Urinary bladder (tissue), 4 donors: ENCODE measurements at places on chromosomes 3 and 15.

DNA sequence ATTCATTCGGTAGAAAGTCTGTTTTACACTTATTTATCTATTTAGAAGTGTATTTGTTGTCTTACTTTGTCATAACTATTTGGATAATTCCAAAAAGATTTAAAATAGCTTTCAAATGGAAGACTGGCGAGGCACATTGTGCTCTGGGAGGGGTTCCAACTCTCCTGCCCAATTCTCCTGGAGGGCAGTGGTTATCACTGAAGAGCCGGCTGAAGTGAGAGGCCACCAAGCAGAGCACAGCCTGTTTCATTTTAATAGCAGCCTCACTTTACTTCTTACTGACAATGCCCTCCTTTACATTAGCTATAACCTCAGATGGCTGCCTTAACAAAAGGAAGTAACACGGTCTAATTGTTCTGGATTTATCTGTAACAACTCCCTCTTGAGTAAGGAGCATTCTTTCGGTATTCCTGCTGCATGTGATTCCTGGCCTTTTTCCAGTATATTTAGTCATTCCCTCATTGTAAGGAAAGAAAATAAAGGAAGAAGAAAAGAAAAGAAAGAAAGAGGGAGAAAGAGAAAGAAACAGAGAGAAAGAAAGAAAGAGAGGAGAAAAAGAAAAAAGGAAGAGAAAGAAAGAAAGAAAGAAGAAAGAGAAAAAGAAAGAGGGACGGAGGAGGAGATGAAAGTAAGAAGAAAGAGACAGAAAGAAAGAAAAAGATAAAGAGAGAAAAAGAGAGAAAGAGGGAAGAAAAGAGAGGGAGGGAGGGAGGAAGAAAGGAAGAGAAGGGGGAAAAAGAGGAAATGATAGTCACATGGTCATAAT, 339.8 kb upstream of the WNT5A start:
- no peak for DNase-seq

- no peak for DNase-seq
Observed at GRCh38 chr15:56534728-56535127, 69.8 kb upstream of the MNS1 start.

DNA sequence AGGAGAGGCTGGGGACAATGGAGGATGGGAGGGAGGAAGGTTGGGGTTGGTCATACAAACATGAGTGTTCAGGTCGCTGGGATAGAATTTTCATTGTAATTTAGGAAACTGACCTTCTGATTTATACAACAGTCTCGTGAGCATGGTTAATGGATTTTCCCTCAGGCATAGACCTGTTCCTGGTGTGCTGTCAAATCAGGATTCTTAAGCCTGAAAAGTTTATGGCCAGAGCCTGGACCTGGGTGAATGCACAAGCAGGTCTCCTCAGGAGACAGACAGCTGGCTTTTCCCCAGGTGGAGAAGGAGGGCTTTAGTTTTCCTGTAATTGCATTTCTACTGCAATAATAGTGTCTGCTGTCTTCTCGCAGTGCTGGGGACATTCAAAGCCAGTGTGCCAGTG, 338.0 kb downstream of the SHQ1 start:
- DNase-seq: no peak

GRCh38 chr3:18830087-18830486, 318.2 kb upstream of the KCNH8 start:
- DNase-seq: no peak

DNA sequence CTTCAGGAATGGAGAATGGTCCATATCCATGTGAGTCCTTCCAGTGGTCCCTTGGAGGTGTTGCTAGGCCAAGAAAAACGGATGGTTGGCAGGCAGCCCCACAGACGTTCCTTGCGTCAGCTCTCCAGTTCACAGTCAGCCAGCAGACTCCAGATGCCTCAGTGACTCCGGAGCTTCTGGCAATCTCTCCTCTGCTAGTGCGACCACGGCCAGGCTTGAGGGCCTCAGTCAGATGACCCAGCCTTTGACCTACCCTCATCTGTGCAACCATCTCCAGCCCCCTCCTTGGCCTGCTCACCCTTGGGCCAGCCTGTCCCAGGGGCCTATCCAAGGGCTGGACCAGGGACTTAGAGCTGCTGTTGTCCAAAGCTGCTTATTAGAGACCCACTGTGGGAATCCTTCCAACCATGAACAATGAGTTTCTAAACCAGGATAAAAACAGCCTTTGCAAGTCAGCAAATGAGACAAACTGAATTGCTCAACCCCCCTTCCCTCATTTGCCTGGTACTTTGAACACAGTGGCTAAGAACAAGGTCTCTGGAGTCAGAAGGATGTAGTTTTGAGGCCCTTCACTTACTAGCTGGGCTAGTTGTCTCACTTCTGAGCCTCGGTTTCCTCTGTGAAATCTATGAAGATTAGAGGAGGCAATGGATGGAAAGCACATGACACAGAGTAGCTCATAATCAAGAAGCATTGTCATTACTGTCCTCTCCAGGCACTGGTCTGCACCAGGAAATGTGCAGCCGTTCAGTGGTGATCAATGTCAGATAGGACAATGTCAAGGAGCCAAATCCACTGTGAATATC, 44.8 kb downstream of the ANP32A start:
- no peak for DNase-seq
